ENCODE measurements at places on chromosomes 5 and 9.

DNA sequence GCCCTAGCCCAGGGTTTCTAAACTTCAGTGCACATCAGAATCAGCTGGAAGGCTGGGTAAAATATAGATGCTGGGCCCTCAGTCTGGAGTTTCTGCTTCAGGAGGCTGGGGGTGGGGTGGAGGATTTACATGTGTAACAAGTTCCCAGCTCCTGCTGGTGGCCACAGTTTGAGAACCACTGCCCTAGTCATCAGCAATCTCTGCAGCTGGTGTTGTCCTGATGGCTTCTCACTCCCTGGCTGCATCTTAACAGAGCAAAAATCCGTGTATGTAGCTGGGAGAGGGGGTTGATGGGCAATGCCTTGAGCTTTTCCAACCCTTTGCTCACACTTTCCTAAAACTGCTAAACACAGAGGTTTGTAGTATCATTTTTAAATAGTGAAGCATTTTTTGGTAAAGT, 186.0 kb upstream of the KLF9 start:
- DNase-seq, result no peak

DNA sequence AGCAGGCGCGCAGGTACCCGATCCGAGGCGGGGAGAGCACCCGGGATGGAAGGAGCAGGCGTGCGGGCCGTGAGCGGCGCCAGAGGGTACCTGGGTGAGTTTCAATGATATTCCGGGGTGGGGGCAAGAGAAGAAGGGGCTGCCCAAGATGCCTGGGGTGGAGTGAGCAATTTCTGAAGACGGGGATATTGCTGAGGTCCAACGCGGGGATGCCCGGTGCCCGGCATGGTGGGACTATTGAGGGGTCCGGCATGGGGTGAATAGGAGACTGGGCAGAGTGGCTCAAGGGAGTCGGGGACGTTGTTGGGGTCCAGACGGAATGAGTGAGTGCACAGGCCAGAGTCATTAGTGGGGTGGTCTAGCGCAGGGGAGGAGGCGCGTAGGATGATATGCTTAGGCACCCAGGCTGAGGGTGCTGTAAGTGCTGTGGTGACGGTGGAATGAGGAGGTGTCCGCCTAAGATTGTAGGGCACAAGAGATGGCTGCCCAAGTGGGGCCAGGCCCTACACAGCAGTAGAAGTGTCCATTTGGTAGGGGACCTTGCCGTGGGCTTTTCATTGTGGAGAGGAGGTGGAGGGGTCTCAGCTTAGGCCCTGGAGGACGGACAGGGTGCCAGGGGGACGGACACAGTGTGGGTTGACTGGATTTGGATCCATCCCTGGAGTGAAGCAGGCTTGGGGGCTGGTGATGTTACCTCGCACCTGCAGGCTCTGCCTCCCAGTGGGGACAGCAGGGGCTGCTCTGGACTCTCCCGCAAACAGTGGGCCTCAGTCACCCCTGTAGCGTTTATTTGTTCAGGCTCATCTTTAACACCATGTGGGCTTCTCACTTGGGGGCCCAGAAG, 719 bp downstream of the MIGA2 start:
- no peak for DNase-seq

DNA sequence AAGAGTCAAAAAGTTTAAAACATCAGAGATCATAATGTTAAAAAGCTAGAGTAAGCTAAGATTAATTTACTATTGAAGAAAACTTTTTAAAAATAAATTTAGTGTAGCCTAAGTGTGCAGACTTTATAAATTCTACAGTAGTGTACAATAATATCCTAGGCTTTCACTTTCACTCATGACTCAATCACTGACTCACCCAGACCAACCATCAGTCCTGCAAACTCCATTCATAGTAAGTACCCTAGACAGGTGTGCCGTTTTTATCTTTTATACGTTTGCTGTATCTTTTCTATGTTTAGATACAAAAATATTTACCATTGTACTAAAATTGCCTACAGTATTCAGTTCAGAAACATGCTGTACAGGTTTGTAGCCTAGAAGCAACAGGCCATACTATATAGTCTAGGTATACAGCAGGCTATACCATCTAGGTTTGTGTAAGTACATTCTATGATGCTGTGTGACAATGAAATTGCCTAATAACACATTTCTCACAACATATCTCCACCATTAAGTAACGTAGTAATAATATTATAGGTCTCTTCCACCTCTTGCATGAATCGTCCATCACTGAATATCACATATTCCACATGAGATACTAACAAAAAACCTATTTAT, 59.2 kb downstream of the MEGF9 start:
- no peak for DNase-seq

DNA sequence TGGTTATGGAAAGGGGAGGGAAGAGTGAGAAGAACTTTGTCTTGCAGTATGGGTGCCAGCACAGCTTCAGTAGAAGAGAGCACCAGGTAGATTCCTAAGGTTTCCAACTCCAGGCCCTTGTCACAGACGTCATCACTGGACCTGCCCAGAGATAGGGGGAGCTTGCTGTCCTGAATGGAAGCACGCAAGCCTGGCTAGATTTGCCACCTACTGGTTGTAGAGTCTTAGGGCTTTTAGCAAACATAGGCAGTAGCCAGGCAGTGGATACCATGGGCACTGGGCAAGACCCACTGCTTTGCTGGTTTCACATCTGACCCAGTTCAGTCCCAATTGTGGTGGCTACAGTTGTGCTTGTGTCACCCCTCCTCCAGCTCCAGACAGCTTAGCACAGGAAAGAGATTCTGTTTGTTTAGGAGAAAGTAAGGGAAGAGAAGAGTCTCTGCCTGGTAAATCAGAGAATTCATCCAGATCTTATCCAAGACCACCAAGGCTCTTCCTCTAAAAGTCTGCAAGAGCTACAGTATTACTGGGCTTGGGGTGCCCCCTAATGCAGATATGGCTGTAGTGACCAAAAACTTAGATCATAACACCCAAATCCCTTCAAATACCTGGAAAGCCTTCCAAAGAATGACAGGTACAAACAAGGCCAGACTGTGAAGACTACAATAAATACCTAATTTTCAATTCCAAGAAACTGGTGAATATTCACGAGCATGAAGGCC, 158.9 kb downstream of the HINT1 start:
- no peak for DNase-seq

- no peak for DNase-seq
Observed at GRCh38 chr5:137575847-137576246, 76.7 kb upstream of the SPOCK1 start.

DNA sequence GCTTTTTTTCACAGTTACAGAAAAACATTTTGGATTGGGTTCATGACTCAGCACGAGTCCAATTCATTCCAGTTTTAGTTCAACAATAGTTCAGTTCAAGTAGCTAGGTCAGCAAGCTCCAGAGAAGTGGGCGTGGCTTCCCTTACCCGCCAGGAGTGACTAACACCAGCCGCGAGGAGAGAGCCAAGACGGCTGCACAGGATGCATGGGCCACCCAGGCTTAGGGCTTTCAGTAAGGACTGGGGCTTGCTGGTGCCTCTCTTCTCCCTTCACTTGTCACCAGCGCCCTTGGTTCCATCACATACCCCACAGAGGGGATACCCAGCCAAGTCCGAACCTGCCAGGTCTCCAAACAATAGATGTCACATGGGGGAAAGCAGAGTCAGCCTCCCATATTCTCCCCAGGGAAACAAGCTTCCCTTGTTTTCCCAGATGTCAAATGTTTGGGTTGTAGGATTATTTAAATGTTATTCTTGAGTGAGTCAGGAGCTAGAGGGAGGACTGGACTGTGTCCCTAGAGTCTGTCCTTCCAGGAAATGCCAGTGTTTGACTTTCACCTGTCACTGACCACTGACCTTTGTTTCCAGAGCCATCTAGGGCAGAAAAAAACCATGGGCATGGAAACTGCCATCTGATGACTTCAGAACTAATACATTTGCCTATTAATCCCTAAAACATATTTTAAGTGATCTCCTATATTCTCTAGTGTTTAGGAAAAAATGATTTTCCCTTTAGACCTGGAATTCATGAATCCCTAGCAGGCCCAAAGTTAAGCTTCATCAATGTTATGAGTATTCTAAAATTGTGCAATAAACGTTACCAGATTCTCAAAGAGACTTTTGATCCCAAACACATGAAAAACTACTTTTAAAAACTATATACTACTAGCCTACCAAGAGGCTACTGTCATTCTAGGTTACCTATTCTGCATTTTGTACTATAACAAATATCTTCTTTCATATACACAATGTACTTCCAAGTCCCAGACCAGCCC, 51.9 kb downstream of the NIPAL4 start:
- DNase-seq, result no peak

- no peak for DNase-seq
Observed at GRCh38 chr5:155649666-155650065, 636.1 kb downstream of the KIF4B start.

- no peak for DNase-seq
Observed at GRCh38 chr5:40045429-40045828, 620.6 kb upstream of the DAB2 start.

- DNase-seq, result no peak
Observed at GRCh38 chr5:1133108-1133507, 21.2 kb upstream of the SLC12A7 start.

- no peak for DNase-seq
Observed at GRCh38 chr9:122337556-122337929, 33.3 kb upstream of the PTGS1 start.

- DNase-seq, result no peak
Observed at GRCh38 chr5:124287813-124288212, 458.6 kb downstream of the ZNF608 start.

GRCh38 chr5:61966997-61967396, 339.0 kb upstream of the KIF2A start:
- DNase-seq, result no peak

DNA sequence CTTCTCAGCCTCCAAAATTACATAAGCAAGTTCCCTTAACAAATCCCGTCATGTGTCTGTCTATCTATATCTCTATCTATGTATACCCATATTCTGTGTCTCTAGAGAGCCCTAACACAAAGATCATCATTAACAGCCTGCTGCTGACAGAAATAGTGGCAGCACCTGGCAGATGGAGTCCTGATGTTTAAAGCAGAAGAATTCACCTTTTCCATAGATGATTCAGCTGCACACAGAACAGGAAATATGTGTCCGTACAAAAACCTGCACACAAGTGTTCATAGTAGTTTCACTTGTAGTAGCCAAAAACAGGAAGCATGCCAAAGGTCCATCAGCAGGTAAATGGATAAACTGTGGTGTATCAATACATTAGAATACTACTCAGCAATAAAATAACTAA, 45.0 kb upstream of the ACO1 start:
- DNase-seq, result no peak

- DNase-seq, result no peak
Observed at GRCh38 chr5:111585946-111586345, 73.6 kb upstream of the STARD4 start.

DNA sequence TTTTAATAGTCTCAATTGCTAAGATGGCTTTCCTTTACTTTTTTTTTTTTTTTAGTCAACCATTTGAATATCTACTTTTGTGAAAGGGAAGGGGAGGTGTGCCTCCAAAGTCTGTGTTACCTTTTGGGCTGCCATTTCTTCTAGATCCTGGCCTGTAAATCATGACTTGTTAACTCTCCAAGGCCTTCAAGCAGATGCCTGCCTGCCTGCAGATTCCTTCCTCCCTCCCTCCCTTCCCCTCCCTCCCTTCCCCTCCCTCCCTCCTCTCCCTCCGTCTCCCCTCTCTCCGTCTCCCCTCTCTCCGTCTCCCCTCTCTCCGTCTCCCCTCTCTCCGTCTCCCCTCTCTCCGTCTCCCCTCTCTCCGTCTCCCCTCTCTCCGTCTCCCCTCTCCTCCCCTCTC, 73.1 kb downstream of the COMMD10 start:
- no peak for DNase-seq

DNA sequence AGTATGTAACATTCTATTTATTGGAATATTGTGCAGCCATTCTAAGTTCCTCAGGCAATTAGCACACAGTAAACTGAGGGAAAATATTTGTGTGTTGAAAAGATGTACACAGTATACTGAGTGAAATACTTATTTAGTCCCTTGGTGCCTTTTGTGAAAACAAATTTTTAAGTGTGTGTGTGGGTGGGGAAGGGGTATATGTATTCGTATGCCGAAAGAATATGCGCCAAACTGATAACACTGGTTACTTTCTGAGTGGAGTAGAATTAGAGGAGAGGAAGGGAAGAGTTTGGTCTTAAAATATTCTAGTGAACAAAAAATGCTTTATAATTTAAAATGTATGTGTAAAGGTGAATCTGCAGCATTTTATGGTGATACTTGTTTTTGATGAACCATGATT, 3.1 kb downstream of the DCP2 start:
- no peak for DNase-seq

GRCh38 chr9:94084314-94084713, at the start of gene PTPDC1:
Gene PTPDC1, plus strand, starts transcription at chr9:94084464. Its CDS starts 67 bp downstream, at chr9:94084531.
- DNase-seq, result peak; percentile 33

DNA sequence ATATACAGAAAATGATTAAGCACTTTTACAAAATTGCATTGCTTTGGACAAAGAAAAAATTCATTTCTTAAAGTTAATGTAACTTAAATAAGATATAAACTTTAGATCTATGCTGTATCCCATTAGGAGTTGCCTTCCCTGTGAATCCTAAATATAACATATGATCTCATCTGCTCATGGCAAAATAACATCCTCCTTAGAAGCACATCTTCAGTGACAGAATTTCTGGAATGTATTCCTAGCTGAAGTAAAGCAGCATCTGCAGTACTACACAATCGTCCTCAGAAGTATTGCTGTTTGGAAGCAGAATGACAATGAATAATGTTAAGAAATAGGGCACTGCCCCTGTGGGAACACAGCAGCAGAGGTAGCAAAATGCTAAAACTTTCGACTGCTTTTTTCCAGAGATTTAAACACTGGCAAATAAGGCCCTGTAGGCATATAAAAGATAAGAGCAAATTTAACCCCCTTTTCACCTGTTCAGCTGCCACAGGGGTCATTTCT, 571.0 kb downstream of the PTPRD start:
- no peak for DNase-seq

DNA sequence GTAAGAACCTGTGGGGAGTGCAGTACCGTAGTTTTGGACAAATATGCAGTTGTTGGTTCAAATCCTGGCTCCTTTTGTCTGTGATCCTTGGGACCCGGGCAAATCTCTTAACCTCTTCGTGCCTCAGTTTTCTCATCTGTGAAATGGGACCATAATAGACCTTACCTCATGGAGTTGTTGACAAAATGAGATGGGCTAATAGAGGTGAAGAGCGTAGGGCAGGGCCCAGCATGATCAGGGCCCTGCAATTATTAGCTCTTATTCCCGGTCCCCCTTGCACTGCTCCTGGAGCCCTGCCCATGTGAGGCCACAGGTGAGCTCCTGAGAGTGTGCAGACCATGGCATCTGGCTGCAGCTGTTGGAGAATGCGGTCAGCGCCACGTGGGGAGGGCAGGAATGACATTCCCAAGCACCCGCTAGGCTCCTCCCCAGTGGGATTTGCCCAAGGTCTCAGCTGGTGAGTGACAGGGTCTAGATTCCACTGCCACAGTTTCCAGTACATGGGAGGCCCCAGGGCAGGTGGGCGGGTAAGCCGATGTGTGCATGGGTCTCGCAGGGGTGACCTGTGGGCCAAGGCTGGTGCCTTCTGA, 41.0 kb downstream of the NEK6 start:
- no peak for DNase-seq
